ENCODE measurements at places on chromosomes 7 and 10.
A peak's percentile ranks its signal among the peaks of the same experiment; 100 is the strongest.

- no peak for DNase-seq
Measured at GRCh38 chr7:120760050-120760449, 97.9 kb downstream of the TSPAN12 start.

DNA sequence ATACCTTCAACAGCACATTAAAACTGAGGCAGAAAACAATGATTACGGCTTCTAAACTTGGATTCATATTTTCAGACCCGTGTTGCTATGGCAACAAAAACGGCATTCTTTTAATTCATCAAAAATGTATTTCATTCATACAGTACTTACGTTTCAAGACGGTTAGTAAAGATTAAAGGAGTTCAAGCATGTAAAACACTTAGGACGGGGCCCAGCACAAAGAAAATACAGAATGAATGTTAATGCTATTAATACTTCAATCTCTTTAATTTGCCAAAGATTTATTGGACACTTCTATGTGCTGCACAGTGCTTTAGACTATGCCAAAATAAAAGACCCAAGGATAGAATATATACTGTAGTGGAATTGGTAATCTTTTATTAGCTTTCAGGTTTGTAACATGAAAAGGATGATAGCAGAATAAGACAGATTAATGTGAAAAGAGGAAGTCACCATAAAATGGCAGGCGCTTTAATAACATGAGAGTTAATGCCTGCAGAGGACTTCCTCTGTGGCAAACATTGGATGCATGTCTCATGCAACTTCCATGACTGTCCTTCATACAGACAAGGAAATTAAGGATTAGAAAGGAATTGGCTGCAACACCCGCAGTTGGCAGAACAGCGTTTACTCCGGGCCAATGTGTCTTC lies 201.6 kb upstream of the KLF6 start:
- DNase-seq = no peak

DNA sequence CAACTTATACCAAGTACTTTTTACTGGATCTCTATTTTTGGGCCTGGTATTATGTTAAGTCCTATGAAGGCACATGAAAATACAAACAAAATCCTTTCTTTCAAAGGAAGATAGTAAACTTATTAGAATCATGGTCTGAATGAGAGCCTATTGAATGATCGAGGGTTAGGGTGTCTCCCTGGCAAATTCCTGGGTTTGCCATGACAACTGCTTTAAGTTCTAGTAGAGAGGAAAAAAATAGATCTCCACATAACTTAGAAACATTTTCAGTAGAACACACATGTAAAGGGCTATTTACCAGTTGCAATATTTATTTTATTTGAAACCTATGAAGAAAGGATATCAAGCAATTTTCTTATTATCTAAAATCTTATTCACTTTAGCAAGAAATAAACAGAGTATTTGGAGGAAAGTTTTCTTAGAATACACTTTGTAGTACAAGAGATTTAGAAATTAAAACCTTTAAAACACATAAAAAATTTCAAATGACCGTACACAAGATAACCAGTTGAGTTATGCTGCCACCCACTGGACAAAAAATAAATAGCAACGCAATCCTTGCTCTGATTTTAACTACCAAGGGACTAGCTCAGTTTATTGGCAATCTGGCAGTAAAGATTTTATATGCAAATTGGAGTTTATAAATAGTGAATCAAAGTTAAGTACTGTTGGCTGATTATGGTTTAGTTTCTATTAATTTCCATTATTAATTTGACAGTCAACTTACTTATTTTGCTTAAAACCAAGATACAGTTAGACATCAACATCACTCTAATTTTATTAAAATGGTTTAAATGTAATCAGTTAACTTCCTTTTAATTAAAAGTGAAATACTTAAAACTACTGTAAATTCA lies 33.9 kb downstream of the CACUL1 start:
- peak; percentile 25 for DNase-seq

DNA sequence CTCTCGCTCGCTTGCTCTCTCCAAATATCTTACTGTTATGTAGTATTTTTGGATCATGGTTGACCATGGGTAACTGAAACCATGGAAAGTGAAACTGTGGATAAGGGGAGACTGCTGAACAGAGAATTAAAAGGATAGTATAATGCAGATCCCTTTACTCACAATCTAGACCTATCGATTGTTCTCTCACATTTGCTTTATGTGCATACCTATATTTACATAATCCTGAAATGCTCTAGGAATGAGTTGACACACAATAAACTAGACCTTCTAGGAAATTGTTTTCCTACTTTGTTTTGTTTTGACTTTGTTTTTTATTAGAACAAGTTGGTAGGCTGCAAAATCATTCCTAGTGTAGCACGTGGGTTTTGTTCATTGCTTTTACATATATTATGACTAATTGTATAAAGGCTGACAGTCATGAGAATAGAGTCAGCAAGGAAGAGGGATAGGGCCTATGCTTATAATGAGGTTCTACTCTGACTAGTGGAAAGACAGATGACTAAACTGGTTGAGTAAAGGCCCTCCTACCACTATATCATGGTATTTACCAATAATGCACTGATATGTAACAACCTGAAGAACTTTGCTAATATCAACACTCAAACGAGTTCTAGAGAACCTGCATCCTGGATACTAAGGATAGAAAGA lies 175.3 kb upstream of the TARP start:
- no peak for DNase-seq

DNA sequence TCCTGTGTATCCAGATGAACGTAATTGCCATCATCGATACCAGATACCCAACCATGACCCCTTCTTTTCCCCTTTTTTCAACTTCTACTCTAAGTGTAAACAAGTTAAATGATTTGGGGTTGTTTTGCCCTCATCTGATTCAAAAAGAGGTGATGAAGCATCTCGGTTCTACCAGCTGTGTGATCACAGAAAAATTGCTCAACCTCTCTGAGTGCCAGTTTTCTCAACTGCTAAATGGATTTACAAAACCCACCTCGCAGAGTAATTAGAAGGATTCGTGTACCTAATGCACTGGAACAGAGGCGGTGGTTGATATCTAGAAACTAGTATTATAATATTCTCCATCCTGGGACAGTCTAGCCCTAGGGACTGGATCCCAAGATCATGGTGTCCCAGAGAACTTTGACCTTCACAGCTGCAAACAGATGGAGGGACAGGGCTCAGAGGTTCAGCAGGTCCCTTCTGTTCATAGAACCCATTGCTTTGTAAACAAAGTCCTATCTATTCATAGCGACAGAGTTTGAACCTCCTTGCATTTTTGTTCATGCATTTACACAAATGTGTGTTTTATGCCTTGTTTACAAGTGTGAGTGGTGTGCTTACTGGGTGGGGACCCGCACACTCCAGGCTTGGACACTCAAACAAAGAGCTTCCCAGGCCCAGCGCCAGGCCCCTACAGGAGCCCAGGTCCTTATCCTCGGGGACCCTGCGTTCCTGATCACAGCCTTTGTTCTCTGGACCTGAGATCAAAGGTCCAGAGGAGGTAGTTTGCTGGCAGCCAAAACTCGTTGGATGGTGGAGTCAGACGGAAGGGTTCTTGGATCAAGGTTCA lies 46.4 kb downstream of the CALML3 start:
- DNase-seq = no peak

DNA sequence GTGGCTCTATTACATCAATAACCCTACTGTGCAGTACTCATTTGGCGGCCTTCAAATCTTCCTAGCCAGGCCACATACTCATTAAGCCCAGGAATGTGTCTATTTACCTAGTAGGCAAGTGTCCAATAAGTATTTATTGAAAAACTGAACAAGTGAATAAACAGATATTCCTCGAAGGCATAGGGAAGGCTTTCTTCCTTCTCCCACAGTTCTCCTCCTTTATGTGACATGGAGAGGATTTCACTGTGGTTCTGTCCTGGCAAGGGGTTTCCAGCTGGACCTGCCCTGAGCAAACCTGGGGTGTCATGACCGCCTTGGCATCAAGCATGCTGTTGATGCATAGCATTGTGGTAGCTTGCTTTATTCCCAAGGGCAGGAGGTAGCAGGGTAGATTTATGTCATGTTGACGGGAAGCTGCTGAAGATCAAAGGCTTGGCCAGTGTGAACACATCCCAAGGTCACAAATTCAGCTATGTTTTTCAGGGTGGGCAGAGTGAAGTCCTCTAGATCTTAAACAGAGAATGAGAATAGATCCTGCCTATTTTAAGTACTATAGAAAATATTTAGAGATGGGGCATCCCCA lies 195.1 kb downstream of the INHBA start:
- no peak for DNase-seq

GRCh38 chr7:118289476-118289875 lies 65.0 kb downstream of the ANKRD7 start:
- no peak for DNase-seq

- DNase-seq = no peak
Measured at GRCh38 chr10:22159979-22160378, 57.8 kb downstream of the EBLN1 start.

GRCh38 chr7:139752604-139753003 lies 25.2 kb downstream of the HIPK2 start:
- DNase-seq = no peak

DNA sequence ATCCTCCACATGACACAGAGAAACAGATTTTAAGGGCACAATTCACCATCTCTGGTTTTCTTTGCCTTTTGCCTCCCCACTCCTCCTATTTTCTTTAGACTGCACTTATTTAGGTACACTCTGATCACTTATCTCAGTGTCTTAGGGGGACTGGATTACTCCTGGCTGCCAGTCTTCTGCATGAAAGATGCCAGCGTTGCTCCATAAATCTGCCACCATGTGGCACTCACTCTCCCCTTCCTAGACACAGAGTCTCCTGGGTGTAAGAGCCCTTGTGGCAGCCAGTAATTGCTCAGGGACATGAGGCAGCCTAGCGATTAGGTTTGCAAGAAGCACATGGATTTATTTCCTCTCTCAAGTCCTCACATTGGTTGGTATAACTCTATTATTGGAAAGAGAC lies 34.5 kb upstream of the RBM20 start:
- DNase-seq = no peak

GRCh38 chr7:139095194-139095659 lies 14.3 kb downstream of the ZC3HAV1 start:
- DNase-seq = peak; percentile 52

DNA sequence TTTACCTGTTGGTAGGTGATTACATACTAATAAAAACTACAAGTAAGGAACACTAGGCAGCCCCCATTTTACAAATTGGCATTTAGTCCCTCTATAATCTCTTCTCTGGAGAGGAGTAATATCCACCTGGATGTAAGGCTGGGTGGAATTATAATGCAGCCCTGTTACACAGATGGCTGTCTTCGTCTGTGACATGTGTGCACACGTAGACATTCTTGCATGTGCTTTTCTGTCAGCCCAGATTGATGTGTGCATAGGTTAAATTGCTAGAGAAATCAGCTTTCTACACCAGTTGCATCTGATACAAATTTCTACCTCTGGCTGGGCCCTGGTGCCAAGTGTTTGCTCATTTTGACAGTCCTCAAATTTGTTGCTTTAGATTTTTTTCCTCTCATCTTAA lies 715.9 kb downstream of the AUTS2 start:
- DNase-seq = no peak

DNA sequence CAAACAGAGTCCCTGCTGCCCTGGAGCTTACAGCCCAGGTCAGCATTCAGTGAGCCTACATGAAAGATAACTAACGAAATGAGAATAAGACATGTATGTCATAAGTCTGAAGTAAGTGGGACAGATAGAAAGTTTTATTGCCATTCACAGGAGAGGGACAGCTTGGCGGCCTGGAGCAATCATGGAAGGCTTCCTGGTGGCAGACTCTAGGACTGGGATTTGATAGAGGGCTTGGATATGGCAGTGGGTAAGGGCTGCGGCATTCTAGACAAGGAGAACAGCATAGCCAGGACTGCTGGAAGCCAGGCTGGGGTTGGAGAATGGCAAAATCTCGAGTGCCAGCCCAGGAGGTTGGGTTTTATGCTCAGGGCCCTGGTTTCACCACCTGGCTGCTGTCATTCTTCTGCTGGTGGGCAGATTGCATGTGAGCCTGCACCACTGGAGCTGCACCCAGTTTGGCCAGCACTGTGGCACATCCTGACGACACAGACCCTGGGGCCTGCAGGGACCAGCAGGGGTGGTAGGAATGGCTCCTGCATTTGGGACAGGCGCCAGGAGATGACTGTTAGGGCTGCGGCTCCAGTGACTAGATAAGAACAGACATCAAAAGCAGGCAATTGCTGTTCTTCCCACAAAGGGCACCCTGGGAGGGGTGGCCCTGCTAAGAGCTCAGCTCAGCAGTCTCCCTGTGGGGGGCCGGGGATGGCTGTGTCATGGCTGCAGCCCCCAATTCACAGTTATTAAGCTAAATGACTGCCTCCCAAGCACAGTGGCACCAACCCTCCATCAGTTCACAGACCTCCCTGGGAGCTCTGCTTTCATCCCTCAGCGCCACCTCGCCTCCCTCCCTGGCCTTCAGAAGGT lies 161.1 kb downstream of the RPS24 start:
- DNase-seq = no peak

GRCh38 chr10:33150889-33151288 lies 183.6 kb downstream of the NRP1 start:
- no peak for DNase-seq

DNA sequence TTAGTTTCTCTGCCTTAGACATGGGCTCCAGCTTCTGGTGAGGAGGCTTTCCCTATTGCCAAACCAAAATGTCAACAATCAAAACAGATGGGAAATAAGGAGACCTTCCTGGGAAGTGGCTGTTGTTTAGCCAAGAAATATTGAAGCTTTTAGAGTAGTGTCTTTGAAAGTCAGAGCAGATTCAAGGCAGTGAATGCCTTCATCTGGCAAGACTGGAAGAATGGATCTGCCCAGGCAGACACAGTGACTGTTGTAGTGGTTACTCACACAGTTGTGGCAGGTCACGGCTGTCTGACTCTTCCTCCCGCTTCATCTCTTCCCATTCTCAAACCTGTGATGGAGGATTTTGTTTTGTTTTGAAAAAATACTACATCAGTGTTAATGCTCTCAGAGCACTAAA lies 154.1 kb upstream of the ADO start:
- no peak for DNase-seq

GRCh38 chr7:36188266-36188665 lies 35.2 kb downstream of the EEPD1 start:
- no peak for DNase-seq

DNA sequence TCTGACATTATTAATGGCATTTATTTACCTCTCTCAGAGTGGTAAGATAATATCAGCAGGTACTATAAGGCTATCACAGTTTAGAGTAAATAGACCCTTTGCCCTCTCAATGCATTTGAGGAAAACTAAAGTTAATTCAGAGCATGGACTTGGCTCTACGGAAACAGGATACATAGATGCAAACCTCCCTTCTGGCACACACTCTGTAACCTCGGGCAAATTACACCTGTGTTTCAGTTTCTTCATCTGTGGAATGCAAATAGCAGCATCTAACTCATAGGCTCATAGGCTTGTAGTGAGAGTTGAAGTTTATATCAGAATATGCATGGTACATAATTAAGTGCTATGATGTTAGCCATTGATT lies 5.6 kb downstream of the RAPGEF5 start:
- DNase-seq = no peak

GRCh38 chr7:20159226-20159747 lies 57.9 kb downstream of the MACC1 start:
- DNase-seq = no peak

GRCh38 chr10:62815381-62816075 lies 638 bp downstream of the EGR2 start:
- DNase-seq = no peak
